ENCODE measurements at places on chromosomes 12 and 14. TPM values are rescaled to one million over a fixed set of nuclear protein-coding genes. Genes with fewer than 3 reads are reported as not detected.

HOXC5 gene
- not detected for polyA plus RNA-seq

KTN1 gene
- polyA plus RNA-seq: 25.8 TPM

LPCAT3 gene
- 14.7 TPM for polyA plus RNA-seq

BICDL1 gene
- polyA plus RNA-seq: 15.6 TPM

DLK1 gene
- polyA plus RNA-seq: not detected

GRCh38 chr14:72651081-72651480 lies 242.8 kb downstream of the DPF3 start:
- no peak for DNase-seq

DNA sequence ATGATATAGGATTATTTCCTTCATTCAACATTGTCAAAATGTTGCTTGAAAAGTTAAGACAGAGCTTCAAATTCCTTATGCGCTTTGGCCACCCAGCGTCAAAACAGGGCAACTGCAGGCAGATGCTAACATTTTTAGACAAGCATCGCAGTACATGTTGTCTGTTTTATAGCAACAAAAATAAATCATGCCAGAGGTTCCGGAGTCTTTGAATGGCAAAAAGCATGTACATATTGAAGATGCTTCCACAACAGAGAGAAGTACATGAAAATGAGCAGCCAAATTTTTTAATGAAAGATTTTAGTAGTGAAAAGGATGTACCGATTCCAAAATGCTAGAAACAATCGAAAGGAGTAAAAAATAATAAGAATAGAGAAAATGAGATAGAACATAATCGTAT lies 49.8 kb upstream of the USP15 start:
- DNase-seq: peak; percentile 35

GRCh38 chr14:100790502-100791347 lies 35.2 kb upstream of the MEG3 start:
- DNase-seq: no peak

DNA sequence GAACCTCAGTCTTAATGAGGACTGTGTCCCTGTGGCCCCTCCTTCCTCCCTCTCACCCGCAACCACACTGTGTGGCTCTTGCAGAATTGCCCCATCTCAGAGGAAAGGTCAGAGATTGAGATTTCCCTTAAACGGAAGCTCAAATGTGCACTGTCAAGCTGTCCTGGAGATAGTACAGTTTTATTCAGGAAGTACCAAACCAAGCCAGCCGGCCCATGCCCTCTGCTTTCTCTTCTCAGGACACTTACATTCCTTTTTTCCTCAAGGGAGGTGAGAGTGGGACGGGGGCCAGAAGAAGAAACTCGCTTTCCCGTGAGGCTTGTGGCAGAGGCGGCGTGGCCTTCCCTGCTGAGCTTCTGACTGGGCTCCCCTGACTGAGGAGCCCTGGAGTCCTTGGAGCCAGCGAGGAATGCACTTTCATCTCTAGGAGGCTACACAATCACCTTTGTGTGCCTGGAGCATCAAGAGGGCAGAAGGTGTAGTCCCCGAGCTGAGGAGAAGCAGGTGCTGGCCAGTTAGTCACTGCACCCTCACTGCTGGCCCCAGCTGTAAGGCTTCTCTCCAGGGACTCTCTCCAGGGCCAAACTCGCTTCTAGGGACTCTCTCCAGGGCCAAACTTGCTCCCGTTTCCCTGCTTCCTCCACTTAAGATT lies 24.1 kb upstream of the ATP2A2 start:
- DNase-seq: no peak
